Esophagus mucosa (tissue), 1 donor: ENCODE measurements at places on chromosomes 2 and 18.

DNA sequence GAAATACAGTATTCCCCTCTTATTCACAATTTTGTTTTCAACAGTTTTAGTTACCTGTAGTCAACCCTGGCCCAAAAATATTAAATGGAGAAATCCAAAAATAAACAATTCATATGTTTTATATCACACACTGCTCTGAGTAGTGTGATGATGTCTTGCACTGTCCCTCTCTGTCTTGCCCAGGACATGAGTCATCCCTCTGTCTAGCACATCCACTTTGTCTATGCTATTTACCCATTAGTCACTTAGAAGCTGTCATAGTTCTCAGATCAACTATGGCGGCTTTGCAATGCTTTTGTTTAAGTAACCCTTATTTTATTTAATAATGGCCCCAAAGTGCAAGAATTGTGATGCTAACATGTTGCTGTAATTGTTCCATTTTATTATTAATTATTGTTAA lies 380.6 kb upstream of the REG3G start:
- no peak for ATAC-seq

DNA sequence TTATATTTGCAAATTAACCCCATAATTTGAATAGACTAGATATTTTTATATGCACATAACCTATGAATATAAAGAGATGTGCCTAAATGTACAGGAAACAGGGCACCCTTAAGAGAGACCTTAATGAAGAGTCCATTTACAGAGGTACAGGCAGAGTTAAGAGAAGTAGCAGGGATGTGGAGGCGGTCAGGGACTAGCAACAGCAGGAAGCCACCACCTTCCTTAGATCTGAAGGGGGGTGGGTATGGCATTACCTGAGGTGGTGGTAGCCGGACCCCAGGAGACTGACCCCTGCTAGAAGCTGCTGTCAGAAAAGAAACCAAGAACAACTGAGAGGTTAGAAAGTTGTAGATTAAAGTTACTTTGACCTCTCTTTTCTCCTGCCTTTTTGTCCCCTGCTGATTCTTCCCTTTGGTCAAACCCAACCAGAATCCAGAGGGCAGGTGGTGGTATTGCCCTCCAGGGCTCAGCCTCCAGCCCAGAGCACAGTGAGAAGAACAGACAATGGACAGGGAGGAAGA lies 24.9 kb upstream of the ATG16L1 start:
- no peak for ATAC-seq

DNA sequence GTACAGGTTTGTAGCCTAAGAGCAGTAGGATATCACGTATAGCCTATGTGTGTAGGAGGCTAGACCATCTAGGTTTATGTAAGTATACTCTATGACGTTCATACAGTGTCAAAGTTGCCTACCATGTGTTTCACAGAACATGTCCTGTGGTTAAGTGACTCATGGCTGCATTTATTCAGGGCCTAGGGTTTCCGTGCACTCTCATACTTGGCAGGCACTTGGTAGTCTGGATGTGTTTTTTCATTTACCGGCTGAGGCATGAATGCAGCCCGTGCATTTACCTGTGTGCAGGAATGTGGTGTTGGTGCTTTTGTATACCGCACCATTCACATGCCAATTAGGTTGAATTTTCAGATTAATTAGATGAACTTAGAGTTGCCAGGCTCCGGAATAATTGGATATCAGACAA lies 43.4 kb downstream of the MYL12B start:
- ATAC-seq = peak; percentile 100

- no peak for ATAC-seq
Observed at GRCh38 chr2:22887845-22888244, 497.1 kb upstream of the KLHL29 start.

- no peak for ATAC-seq
Observed at GRCh38 chr2:216202626-216203250, 93.6 kb downstream of the XRCC5 start.

GRCh38 chr18:55320424-55321264 lies 267.3 kb downstream of the TCF4 start:
- ATAC-seq = no peak

DNA sequence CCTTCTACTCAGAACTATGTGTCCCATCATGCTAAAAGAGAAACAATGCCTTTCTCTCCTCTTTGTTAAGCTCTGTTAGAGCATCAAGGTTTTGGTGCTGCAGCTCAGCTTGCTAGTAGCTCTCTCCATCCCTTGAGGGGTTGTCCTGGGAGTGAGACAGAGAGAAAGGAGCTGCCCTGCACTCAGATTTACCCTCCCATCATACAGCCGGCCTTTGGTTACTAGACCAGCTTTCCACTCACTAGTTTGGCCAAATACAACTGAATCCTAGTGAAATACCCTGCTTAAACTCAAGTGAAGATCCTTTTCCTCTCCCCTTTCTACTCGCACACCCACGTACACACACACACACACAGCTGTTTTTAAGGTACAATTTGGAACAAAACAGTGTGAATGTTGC lies 2.3 kb upstream of the CHN1 start:
- no peak for ATAC-seq

DNA sequence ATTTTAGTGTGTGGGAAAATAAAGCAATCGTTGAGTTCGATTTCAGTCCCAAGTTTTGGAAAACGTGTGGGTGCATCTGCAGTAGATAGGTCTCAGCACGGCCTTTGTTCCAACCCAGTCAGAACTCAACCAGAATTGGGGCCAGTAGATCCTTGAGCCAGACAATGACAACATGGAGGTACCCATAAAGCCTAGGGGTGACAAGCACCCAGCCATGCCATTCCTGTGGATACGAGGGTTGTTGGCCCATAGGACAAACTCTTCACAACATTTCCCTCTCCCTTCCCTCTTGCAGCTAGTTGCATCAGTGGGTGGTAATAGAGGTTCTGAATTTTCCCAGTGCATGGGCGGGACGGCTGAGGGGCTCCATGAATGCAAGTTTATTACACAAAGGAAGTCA lies 60.1 kb downstream of the ST3GAL5 start:
- no peak for ATAC-seq

- no peak for ATAC-seq
Observed at GRCh38 chr2:69087912-69088240, 74.9 kb downstream of the ANTXR1 start.

- no peak for ATAC-seq
Observed at GRCh38 chr2:120525056-120526046, 179.4 kb downstream of the INHBB start.

DNA sequence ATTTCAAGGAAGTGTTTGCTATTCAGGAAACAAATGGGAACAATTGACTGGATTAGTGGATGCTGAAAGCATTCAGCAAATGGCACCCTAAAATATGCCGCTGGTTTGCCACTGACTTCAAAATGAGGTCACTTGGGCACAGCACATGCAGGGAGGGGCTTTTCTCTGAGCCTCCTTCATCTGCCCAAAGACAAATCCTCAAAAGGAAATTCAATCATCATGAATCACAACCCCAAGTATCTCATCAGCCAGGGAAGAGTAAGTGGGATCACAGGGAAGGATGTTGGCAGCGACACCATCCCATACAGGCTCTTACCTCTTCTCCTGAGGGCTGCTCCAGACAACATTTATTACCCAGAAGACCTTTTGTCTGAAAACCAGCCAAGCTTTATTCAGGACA lies 14.4 kb upstream of the SP140L start:
- no peak for ATAC-seq

GRCh38 chr2:230885463-230886130 lies 20.9 kb downstream of the ITM2C start:
- ATAC-seq = no peak

DNA sequence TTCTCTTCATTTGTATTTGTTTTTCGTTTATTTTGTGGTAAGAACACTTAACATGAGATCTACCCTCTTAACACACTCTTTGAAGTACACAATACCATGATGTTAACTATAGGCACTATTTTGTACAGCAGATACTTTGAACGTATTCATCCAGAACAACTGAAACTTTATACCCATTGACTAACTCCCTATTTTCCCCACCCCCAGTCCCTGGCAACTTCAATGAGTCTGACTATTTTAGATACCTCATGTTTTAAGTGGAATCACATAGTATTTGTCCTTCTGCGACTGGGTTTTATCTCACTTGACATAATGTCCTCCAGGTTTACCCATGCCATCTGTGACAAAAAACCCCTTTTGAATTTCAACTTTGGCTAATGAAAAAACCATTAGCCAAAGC lies 356.3 kb upstream of the CDH20 start:
- no peak for ATAC-seq

DNA sequence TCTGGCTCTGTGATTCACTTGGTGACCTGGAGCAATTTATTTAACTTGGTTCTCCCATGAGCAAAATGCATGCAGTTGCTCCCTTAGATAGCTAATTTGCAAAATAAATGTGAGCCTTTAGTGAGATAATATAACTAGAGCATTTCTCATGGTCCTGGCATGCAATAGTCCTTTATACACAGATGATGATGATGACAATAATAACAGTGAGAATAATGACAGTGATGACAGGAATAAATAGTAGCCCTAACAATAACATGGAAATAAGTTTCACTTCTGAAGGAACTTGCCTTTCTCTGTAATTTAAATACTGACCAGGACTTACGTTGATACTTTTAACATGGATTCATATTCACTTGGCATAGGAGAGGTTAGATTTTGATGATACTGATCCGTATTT lies 49.2 kb downstream of the LPIN1 start:
- no peak for ATAC-seq

DNA sequence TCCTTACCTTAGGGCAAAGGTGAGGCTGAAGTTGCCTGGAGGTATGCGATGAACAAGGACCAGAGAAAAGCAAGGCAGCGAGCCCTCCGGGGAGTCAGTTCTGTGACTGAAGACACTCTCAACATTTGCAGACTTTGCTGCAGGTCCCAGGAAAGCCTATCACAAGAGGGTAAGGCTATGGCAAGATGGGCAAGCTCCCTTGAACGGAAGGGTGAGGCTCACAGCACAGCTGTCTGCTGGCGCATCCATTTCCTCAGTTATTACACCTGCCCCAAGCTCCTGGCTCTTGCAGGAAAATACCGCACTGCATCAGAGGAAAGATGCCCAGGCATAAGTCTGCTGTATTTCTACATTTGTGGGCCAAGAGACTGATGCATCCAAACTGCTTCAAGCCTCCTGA lies 141.4 kb downstream of the BCL11A start:
- no peak for ATAC-seq

- no peak for ATAC-seq
Observed at GRCh38 chr2:210531482-210531881, 24.9 kb upstream of the CPS1 start.

DNA sequence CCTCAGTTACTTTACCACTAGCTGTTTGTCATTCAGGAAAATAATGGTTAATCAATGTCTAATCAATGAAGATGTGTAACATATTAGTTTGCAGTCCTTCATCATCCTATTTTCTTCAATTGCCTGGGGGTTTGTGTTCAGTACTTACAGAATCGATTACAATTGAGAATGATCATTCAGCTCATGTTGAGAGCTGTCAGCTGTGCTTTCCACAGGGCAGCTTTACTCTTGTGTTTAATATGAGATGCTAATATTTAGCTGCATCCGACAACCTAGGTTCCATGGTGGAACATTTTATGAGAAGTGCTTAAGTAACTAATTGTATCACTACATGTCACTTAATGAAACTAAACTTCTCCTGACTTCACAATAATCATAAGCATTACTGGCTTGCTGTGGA lies 191.9 kb downstream of the GRB14 start:
- ATAC-seq = no peak

DNA sequence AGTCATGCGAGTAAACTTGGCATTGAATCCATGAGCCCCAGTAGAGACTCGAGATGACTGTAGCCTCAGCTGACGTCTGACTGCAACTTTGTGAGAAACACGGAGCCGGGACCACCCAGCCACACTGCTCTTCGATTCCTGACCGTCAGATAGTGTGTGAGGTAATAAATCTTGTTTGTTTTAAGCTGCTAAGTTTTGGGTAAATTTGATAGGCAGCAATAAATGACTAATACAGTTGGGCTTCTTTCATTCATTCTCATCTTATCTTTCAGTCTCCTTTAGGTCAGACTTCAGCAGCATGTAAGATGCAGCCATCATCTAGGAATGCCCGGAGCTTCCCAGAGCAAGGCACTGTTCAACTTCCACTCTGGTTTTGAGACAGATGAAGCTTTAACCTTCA lies 8.0 kb upstream of the KLHL29 start:
- ATAC-seq = no peak

- ATAC-seq = no peak
Observed at GRCh38 chr2:39697454-39697853, 31.7 kb downstream of the TMEM178A start.

DNA sequence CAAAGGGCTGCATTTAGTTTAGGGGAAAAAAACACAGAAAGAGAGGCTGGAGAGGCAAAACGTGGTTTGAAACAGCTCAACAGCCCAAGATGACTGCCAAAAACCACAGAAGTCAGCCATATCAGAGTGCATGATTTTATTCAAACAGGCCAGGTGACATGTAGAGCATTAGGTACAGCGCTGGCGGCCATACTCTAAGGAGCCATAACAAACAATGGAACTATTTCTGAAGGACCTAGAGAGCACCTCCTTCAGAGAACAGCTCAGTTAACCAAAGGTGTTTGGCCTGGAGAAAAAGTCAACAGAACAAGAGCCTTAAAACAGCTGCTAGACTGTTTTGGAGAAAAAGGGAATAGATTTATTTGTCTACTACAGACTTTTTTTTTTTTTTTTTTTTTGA lies 2.6 kb downstream of the THADA start:
- ATAC-seq = no peak

DNA sequence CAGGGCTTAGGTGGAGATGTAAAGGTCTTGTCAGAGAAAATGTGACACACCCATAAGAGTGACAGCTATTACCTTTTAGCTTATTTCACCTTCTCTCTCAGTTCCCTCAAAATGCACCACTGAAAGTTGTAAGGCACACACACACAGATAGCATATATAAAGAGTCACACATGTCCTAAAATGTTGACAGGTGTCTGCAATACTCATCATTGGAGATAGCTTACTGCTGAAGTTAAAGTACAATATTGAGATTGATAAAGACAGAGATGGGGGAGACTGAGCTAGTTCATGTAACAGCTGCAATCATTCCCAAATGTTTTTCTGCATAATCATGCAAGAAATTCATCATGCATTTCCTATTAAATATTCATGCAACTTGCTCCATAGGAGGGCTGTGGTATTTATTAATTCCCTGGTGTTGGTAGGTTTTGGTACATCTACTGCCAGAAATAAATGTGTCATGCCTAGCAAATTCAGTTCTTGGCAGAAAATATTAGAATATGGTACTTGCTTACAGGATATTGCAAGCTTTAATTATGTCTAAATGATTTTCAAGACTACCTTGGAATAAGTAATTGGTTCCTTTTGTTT lies 118.8 kb upstream of the RBMS1 start:
- no peak for ATAC-seq

DNA sequence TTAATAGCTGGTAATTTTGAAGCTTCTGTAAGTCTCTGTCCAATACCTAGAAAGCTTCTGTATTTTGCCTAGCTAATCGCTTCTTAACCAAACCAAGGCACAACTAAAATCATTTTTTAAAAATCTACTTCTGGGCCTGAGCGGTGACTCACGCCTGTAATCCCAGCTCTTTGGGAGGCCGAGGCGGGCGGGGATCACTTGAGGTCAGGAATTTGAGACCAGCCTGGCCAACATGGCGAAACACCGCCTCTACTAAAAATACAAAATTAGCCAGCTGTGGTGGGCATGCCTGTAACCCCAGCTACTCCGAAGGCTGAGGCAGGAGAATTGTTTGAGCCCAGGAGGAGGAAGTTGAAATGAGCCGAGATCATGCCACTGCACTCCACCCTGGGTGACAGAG lies 148.6 kb upstream of the FIGN start:
- ATAC-seq = no peak
